ENCODE measurements at places on chromosomes 4 and X.
A peak's percentile ranks its signal among the peaks of the same experiment; 100 is the strongest.

DNA sequence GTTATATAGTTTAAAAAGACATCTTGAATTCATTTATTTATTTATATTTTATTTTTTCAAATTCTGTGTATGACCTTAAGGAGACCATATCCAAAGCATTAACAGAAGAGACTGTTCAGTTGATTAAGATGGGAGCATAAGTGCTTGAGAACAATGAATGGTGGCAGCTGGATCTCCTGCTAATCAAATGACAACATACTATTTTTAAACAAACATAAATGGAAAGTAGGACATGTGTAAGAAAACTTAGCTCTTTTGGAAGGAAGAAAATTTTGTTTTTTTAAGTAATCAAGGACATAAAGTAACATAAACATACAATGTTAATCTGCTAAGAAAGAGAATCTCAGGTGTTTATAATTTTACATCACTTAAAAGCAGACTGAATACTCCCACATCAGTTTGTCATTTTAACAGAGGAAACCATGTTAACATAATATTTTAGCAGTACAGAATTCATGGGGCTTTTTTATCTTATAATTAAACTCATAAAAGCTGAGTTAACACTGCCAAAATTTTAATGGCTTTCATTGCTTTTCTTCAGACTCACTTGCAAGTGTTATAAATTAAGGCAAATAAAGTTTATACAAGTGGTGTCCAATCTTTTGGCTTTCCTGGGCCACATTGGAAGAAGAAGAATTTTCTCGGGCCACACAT, 95.1 kb downstream of the MAD2L1 start:
- DNase-seq = no peak

DNA sequence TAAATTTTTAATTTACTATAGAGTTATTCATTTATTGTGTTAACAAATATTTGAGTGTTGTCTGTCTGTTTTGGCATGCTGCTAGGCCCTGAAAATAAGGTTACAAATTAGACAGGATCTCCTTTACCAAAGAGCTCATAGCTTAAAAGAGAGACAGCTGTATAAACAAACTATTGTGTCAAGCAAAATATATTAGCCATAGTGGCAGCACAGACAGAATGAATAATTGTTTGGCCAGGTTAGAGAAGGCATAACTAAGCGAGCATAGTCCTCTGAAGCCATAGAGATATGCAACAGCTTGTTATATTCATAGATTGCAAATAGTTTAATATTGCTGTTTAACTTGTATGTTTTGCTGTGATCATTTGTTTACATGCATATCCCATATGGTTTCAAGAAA, 66.7 kb upstream of the NDUFC1 start:
- DNase-seq = no peak

GRCh38 chr4:67483868-67484602, 61.3 kb downstream of the CENPC start:
- no peak for DNase-seq

DNA sequence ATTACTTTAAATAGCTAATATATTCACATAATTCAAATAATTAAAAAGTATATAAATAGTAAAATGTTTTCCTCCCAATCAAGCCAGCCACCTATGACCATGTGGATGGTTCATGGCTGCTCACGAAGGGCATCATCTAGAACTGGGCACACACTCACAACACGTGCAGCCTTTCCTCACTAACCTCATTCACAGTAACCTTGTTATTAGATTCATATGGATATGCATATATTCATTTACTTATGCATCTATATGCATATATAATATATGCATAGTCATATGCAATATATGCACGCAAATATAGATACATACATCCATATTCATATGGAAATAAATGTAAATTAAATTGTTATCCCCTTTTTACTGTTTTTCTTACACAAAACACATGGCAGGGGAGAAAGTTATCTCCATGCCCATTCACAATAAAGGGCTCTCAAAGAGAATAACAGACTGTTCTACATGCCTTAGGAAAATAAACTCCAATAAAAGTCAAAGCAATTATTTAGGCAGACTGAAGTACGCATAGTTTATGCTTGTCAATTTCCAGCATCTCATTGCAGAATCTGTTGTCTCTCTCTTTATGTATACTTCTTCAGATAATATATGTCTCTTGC, 163.9 kb upstream of the ADGRL3 start:
- no peak for DNase-seq

DNA sequence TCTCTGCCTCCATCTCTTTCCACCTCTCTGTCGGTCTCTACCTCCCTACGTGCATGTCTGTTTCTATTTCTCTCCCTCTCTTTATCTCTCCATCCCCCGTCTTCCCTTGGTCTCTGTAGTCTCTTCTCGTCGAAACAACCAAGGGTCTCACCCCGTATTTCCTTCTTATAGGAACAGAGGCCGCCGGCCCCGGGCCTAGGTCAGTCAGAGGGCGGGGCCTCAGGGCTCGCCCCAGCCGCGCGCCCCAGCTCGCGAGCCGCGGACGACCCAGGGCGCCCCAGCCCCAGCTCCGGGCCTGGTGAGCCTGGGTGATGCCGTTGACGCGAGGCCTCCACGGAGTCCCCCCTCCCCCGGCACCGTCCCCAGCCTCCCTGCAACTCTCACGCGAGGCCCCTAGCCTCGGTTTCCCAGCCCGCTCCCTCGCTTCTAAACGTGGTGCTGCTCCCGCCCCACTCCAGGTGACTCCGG, 6.6 kb downstream of the TIMM17B start:
- DNase-seq = no peak

- DNase-seq = no peak
These were observed 91.5 kb downstream of the ELOVL6 start for GRCh38 chr4:110106931-110107296.

GRCh38 chr4:23737571-23737970, 152.3 kb downstream of the PPARGC1A start:
- no peak for DNase-seq

DNA sequence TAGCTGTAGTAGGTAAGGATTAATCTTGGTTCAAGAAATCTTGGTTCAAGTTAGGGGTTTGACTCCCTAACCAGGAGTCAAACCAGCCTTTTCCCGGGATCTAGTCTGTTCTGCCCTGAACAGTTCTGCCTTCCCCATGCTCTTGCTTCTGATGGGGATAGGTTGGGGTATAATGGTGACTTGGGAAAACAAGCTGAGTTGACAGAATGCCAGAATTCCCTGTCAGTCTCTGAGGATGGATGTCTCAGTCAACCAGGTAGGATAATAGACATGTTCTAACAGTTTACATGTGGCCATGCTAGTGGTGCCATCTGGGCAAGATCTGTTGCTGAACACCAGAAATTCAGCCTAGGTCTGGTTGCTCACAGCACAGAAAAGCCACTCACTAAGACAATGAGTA, 51.4 kb downstream of the RAB40AL start:
- no peak for DNase-seq

- no peak for DNase-seq
These were observed 38.1 kb downstream of the LAMTOR3 start for GRCh38 chr4:99856166-99856565.

- DNase-seq = no peak
These were observed 145.7 kb upstream of the MBNL3 start for GRCh38 chrX:132634521-132634920.

DNA sequence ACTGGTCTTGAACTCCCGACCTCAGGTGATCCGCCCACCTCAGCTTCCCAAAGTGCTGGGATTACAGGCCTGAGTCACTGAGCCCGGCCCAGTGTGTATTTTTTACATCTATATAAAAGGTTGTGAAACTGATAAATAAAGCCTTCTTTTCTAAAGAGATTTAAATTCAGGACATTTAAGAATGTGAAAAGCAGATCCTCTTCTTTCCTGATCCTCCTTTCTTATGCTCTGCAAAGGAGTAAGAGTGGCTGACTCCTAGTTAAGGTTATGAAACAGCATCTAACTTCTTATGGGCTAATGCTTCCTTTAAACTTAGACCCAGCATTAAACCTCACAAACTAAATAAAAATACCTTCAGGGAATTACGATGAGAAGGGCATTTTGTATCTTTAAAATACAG, 197.7 kb upstream of the MAB21L2 start:
- no peak for DNase-seq

GRCh38 chr4:186557486-186557885, 2.1 kb upstream of the MTNR1A start:
- no peak for DNase-seq

- no peak for DNase-seq
These were observed 144.0 kb downstream of the ADAM29 start for GRCh38 chr4:175062183-175062592.

GRCh38 chrX:73847991-73848390, 285.0 kb downstream of the CHIC1 start:
- DNase-seq = no peak

GRCh38 chr4:157888281-157888680, 284.5 kb downstream of the GASK1B start:
- no peak for DNase-seq

GRCh38 chr4:152805818-152806217, 26.1 kb downstream of the ARFIP1 start:
- no peak for DNase-seq

- no peak for DNase-seq
These were observed 280.7 kb downstream of the BCOR start for GRCh38 chrX:39816871-39817731.

- DNase-seq = no peak
These were observed 508.0 kb upstream of the CXorf51A start for GRCh38 chrX:147322496-147322895.

GRCh38 chr4:167079762-167080161, 154.5 kb downstream of the SPOCK3 start:
- no peak for DNase-seq

GRCh38 chr4:37244583-37245390, at the start of gene NWD2:
Gene NWD2 (plus strand): TSS chr4:37244743. CDS start chr4:37245068, 325 bp downstream.
- no peak for DNase-seq

- no peak for DNase-seq
These were observed 35.8 kb upstream of the PGRMC2 start for GRCh38 chr4:128323401-128323800.

- no peak for DNase-seq
These were observed 7.9 kb downstream of the KDR start for GRCh38 chr4:55117511-55117910.

DNA sequence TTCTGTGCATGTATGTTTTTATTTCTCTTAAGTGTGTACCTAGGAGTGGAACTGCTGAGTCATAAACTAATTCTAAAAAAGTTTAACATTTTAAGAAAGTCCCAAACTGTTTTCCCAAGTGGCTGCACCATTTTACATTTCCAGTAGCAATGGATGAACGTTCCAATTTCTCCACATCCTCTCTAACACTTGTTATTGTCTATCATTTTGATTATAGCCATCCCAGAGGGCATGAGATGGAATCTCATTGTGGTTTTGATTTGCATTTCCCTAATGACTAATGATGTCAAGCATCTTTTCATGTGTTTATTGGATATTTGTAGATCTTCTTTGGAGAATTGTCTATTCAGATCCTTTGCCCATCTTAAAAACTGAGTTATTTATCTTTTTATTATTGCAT, 82.5 kb downstream of the PPEF1 start:
- no peak for DNase-seq

DNA sequence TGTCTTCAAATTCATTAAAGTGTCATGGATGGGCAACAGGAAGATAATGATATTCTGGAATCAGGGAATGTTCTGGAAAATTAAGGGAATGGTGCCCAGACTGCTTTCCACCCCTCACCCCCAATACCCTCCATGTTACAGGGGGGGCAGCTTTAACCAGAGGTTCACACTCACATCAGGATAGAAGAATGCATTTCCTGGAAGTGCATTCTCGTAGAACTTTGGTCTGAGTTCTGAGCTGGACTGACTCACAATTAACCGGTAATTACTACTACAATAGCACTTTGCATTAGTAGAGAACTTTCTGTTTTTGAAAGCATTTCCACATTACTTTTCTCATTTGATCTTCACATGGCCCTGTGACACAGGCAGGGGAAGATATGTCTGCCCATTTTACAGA, 52.5 kb upstream of the SHISA3 start:
- no peak for DNase-seq

GRCh38 chr4:48698029-48698971, 81.8 kb downstream of the FRYL start:
- no peak for DNase-seq

DNA sequence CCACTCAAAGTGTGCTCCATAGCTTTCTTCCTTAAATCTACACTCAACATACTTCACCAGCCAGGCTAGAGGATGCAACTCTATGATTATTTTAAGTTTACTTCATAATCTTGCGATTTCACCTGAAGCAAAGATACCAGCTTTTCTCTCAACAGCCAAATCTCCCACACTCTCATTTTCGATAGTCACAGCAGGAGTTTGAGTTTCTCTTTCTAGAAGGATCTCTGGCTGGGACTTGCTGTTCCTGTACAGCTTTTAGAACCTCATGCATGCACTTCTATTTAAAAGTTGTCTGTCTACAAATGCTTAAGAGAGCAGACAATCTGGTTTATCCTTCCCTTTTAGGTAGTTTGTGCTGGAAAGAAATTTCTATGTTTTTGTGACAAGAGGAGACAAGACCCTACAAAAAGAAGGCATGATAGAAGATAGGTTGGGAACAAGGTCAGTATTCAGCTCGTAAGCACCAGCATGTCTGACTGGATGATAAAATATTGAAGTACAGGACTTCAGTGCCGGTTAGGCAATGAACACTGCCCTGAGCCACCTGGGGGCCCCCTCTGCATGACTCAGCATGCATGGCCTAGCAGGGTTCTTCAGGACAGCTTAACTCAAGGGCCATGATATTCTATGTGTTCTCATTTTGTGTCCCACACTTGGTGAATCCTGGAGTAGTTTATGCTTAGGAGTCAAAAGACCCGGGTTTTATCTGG, 65.6 kb downstream of the ATXN3L start:
- DNase-seq = no peak

DNA sequence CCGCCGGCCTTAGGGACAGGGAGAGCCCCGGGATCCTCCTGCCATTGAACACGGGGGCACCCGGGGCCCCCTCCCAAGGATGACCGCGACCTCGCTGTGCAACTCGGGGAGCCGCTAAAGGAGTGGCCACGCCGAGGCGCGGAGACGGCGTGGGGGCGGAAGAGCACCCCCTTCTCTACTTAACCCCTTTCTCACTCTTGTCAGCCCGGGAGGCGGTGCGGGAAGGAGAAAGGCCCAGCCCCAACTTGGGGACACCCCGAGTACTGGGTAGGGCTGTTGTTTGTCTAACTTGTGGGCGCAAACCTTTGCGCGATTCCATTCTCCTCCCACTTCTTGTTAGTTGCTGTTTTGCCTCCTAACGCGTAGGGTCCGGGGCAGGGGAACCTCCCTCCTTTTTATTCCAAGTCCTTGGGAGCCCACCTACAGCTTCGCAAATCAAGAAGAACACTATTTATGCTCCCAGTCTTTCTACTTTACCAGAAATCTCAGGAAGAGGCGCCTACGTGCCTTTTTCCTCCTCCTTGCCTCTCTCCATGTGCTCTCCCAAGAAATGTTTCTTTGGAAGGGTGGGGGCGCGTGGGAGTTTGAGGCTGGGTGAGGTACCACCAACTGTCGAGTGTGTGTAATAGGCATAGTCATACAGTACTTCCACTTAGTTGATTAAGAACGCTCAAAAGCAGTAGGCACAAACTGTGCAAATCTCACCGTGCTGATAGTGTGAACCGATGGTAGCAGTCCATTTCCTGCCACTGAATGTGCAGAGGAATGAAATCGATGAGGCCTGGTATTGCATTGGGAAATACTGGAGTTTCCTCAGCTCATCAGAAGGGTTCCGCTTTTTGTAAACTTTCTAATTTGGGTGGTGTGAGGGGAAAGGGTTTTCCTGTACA, 813 bp downstream of the DIAPH2 start:
- DNase-seq = peak; percentile 4
